SK-N-MC (cell line): ENCODE measurements at places on chromosomes 16 and 17.

DNA sequence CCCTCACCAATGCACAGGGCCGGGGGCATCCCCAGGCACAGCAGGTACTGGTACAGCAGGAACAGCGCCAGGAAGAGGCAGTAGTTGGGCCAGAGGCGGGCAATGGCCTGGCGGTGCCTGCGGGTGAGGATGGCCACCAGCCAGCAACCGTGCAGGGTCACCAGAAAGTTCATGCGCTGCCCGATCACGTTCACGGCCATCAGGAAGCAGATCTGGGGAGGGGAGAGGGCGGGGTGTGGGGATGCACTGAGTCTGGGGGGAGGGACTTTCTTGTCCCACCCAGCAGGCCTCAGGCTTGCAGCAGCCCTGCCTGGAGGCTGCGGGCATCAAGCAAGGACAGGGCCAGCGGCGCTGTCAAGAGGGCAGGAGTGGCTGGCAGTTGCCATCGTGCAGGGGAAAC lies 25.4 kb downstream of the CTU2 start:
- no peak for DNase-seq

DNA sequence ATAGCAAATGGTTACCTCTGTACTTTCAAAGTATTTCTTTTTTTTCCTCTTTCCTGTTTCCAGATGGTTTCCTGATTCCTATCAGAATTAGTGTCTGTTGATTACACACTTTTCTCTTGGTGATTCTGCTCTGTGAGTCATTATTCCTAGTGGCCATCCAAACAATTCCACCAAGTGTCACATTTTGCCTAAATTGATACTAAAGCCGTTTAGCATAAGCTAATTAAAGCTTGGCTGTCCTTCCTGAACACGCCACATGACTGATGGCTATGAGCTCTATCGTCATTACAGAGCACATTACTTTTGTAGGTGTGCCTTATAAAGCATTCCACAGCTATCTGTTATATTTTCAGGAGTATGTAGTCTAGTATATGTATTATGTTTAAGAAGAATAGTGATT lies 671.2 kb downstream of the CDH8 start:
- DNase-seq = no peak

- no peak for DNase-seq
These were observed 585 bp downstream of the MT2A start for GRCh38 chr16:56608876-56609462.

DNA sequence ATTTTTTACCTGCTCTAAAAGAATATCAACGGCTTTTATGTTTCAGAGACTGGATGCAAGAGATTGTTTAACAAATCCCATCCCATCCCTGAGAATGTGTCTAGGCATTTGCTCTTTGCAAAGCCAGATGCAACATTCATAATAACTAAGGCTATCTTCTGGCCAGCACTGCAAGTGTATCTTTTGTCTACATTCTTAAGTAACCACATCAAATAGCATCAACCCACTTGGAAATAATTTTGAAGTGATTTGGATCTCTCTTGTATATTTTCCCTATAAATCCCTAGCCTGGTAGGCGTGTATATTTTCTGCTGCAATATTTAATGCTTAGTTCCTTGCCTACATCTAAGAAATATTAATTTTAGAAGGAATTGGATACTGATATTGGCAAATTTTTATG lies 64.3 kb downstream of the PIGL start:
- no peak for DNase-seq
